Activated naive CD8-positive, alpha-beta T cell treated with anti-CD3 and anti-CD28 coated beads, Interleukin-2, amount 10 ng/mL, durations not matched to agents 7 days and 5 days (primary cell): ENCODE measurements at places on chromosomes 7 and 10. TPM values are rescaled to one million over a fixed set of nuclear protein-coding genes. Genes with fewer than 3 reads are reported as not detected.
A peak's percentile ranks its signal among the peaks of the same experiment; 100 is the strongest.

The WNT8B gene
- 0.91 TPM for total RNA-seq

The GFRA1 gene
- not detected for total RNA-seq

The VSIR gene
- total RNA-seq: 124 TPM

The RBP3 gene
- total RNA-seq: not detected

The LIPM gene
- total RNA-seq: not detected

The LGI1 gene
- not detected for total RNA-seq

- no peaks in the 10 kb centered on the region for H3K36me3 ChIP-seq
- no peak for DNase-seq
- H3K4me3 ChIP-seq: no peak overlapping the region
These were observed 162.0 kb upstream of the HABP2 start for GRCh38 chr10:113390896-113391295.

GRCh38 chr7:129332254-129333035, 101.8 kb upstream of the STRIP2 start:
- no peak overlapping the region for H3K4me3 ChIP-seq
- H3K27ac ChIP-seq: no peak overlapping the region
- no peaks in the 10 kb centered on the region for H3K36me3 ChIP-seq
- H3K27me3 ChIP-seq: no peaks in the 10 kb centered on the region
- no peaks in the 10 kb centered on the region for H3K4me1 ChIP-seq

DNA sequence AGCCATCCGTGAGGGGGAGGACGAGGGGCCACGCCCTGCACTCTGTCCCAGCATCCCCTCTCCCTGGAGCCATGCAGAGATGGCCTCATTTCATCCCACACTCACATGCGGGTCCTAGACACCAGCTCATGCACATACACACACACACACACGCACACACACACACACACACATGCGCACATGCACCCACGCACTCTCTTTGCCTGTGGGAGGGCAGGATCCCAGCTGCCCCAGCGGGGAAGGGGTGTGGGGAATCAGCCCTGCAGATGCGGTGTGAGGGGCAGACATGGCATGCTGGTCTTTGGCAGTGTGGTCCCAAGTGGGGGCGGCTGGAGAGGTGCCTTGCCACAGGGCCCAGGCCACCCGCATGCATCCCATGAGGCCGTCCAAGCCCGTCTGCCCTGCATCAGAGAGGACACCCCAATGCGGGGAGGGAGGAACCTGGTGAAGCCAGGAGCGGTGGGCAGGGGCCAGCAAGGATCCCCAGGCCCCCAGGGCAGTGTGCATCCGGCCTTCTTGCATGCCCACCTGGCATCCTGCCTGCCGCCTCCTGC, 68.1 kb downstream of the LHPP start:
- peaks cover 4% of the 10 kb centered on the region for H3K4me1 ChIP-seq
- no peak overlapping the region for H3K4me3 ChIP-seq
- H3K27ac ChIP-seq: no peak overlapping the region
- H3K27me3 ChIP-seq: no peaks in the 10 kb centered on the region
- H3K36me3 ChIP-seq: no peaks in the 10 kb centered on the region
- DNase-seq: no peak

DNA sequence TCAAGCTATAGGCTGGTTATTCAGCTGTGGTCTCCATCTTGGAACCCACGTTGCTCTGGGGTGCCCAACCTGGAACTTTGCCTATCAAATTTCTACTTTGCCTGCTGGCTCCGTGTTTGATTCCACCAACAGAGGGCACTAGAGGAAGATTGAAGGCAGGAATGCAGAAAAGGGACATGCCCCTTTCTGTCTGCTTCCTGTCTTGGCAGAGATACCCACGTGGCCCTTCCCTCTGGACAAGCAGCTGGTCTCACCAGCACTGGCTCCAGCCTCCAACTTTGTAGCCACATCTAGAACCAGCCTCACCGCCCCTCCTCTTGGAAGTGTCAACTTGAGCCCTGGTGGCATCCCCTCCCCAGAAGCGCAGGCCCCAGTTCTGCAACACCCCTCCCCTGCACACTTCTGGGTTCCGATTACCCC, 52.1 kb upstream of the ZNF438 start:
- H3K27me3 ChIP-seq: peaks cover 3% of the 10 kb centered on the region
- H3K36me3 ChIP-seq: no peaks in the 10 kb centered on the region
- no peak overlapping the region for H3K4me3 ChIP-seq
- peak; percentile 46 for DNase-seq
- H3K4me1 ChIP-seq: peaks cover 8% of the 10 kb centered on the region
- H3K27ac ChIP-seq: no peak overlapping the region

GRCh38 chr10:27709304-27709703, 36.3 kb downstream of the MKX start:
- no peak overlapping the region for H3K27ac ChIP-seq
- no peaks in the 10 kb centered on the region for H3K36me3 ChIP-seq
- DNase-seq: no peak
- peaks cover 2% of the 10 kb centered on the region for H3K27me3 ChIP-seq
- H3K4me1 ChIP-seq: peaks cover 2% of the 10 kb centered on the region

DNA sequence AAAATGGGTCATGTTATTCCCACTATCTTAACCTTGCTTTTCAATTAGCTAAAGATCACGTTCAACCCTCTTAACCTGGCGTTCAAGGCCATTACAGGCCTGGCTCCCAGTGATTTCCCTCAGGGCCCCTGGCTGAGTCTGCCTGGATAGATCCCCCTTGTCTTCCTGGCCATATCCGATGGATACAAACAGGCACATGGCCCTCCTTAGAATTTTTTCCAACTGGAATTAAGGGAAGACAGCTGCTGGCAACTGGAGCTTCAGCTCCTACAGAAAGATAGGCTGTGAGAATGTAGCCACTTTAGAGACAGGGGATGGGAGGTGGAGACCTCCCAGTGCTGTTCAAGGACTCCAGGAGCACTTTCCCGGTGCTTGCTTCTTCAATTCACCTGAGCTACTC, 63.1 kb upstream of the ITGA8 start:
- no peaks in the 10 kb centered on the region for H3K4me1 ChIP-seq
- H3K4me3 ChIP-seq: no peak overlapping the region
- DNase-seq: no peak
- no peaks in the 10 kb centered on the region for H3K27me3 ChIP-seq
- no peak overlapping the region for H3K27ac ChIP-seq
- peaks cover 49% of the 10 kb centered on the region for H3K36me3 ChIP-seq

- DNase-seq: no peak
- H3K36me3 ChIP-seq: no peaks in the 10 kb centered on the region
- no peaks in the 10 kb centered on the region for H3K27me3 ChIP-seq
- H3K4me1 ChIP-seq: peaks cover 33% of the 10 kb centered on the region
- H3K4me3 ChIP-seq: no peak overlapping the region
These were observed 20.2 kb upstream of the PPIF start for GRCh38 chr10:79327090-79327457.

- DNase-seq: no peak
- peaks cover 12% of the 10 kb centered on the region for H3K27me3 ChIP-seq
- no peaks in the 10 kb centered on the region for H3K36me3 ChIP-seq
- no peak overlapping the region for H3K4me3 ChIP-seq
These were observed 6.4 kb upstream of the CYTH3 start for GRCh38 chr7:6278749-6279310.

DNA sequence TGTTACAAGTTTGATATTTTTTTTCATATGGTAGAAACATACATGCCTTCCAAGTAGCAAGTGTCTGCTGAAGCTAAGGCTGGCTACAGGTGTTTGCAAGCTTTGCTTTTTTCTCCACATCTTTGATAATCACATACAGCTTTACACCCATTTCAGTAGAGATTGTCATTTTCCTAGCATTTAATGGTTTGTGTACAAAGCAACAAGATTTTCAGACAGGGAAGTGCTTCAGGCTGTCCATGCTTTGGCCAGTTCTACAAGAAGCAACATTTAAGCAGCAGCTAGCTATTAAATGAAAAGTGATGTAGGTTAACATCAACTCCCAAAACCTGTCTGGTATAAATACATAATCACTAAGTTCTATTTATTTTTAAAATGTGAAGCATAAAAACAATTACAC, 2.3 kb downstream of the HDAC9 start:
- H3K27ac ChIP-seq: no peak overlapping the region
- no peak for DNase-seq
- H3K36me3 ChIP-seq: no peaks in the 10 kb centered on the region
- no peak overlapping the region for H3K4me3 ChIP-seq
- H3K27me3 ChIP-seq: no peaks in the 10 kb centered on the region
- peaks cover 3% of the 10 kb centered on the region for H3K4me1 ChIP-seq

DNA sequence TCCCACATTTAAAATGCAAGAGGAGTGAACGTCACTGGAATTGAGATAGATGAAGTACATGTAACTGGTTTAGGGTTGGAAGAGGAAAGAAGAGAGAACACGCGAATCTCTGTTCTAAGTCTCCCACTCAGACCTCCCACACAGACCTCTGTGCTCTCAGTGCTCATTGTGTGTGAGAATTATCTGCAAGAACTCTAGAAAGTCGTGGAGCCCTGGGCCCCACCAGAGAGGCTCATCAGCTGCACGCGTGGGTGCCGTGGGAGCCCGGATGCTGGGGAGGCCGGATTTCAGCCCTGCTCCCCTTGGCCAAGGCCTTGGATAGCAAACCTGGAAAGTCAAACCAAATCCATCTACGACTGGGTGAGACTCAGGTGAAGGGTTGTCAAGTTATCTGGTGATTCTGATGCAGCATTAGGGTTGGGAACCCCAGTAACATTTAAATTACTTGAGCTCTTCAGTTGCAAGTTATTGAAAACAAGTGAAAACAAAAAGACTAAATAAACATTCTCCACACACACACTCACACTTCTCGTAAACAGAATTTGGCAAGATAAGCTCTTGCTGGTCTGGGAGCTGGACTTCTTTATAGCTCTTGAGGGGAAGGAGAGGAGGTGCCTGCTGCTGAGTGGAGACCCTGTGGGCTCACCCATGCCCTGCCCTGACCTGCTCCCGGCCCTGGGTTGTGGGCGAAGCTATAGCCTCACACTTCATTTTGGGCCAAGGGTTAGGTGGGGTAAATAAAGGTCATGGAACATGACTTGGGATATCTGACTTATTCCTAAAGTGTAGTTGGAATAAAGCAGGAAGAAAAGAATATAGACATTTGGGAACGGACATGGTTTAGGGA, 250.3 kb downstream of the ADARB2 start:
- H3K4me3 ChIP-seq: no peak overlapping the region
- H3K27ac ChIP-seq: no peak overlapping the region
- no peaks in the 10 kb centered on the region for H3K4me1 ChIP-seq
- H3K27me3 ChIP-seq: peaks cover 4% of the 10 kb centered on the region

GRCh38 chr7:151429560-151430331, 10.2 kb downstream of the CRYGN start:
- no peaks in the 10 kb centered on the region for H3K36me3 ChIP-seq
- peak overlapping the region; percentile 83 for H3K27ac ChIP-seq
- H3K4me1 ChIP-seq: peaks cover 39% of the 10 kb centered on the region
- H3K4me3 ChIP-seq: peak overlapping the region; percentile 60
- peaks cover 5% of the 10 kb centered on the region for H3K27me3 ChIP-seq

GRCh38 chr7:102021841-102022618, 204.6 kb downstream of the CUX1 start:
- no peak overlapping the region for H3K27ac ChIP-seq
- H3K27me3 ChIP-seq: no peaks in the 10 kb centered on the region
- H3K4me3 ChIP-seq: no peak overlapping the region
- no peaks in the 10 kb centered on the region for H3K36me3 ChIP-seq

DNA sequence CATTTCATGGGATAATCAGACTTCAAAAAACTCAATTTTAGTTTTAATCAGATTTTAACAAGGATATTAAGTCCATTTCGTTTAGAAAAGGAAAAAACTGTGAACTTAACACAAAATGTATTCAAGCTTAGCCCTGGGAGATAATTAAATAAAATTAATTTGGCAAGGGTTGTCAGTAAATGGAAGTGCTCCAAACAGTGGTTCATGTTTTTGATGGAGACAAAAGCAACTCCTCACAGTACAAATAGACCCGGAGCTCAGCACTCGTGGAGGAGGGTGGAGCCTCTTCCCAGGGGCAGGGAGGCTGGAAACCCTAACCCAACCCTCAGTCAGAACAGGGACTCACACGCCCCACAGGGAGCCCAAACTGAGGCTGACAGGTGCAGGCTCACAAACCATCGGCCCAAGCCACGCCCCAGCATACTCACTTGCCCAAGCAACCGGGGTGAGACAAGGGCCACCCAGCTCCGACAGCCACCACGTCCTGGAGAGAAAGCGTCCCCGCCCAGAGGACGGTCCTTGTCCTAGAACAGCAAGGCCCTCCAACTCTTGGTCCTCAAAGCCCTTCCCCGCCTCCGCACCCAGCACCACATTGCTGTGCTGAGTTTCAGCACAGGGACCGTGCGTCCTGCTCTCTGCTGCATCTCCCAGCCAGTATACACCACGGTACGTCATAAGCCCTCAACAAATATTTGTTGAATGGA, 39.8 kb downstream of the MAD1L1 start:
- no peak overlapping the region for H3K4me3 ChIP-seq
- peaks cover 38% of the 10 kb centered on the region for H3K36me3 ChIP-seq
- H3K4me1 ChIP-seq: peaks cover 5% of the 10 kb centered on the region
- H3K27ac ChIP-seq: no peak overlapping the region
- DNase-seq: no peak
- no peaks in the 10 kb centered on the region for H3K27me3 ChIP-seq

DNA sequence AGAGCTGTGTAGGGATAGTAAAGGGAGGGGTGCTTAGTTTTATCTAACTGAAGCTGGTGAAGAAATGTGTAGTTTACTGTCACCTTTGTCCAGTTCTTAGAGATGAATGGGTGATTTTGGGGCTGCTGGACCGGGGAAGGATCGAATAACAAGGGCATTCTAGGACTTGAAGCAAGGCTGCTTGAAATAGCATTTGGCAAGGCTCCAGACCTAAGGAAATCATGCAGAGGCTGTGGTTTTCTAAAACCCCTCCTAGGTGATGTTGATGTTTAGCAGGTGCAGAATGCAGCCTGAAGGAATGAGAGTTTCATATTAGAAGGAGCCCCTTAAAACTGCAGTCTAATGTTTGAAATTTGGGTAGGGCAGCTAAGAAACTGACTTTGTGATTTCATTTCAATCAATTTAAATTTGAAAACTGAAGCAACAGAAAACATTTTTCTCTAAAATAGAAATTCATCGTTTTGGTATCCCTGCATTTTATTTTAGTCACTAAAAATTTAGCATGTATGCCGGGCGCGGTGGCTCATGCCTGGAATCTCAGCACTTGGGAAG, 68.5 kb downstream of the TET1 start:
- no peak overlapping the region for H3K4me3 ChIP-seq
- peaks cover 22% of the 10 kb centered on the region for H3K4me1 ChIP-seq
- H3K27me3 ChIP-seq: no peaks in the 10 kb centered on the region
- peak overlapping the region; percentile 14 for H3K27ac ChIP-seq

GRCh38 chr7:30474893-30475292, 3.7 kb downstream of the NOD1 start:
- peaks cover 38% of the 10 kb centered on the region for H3K36me3 ChIP-seq
- no peak for DNase-seq
- no peak overlapping the region for H3K27ac ChIP-seq
- H3K4me1 ChIP-seq: peaks cover 75% of the 10 kb centered on the region
- H3K4me3 ChIP-seq: no peak overlapping the region

- H3K4me3 ChIP-seq: peak overlapping the region; percentile 72
- H3K27ac ChIP-seq: peak overlapping the region; percentile 24
- peaks cover 5% of the 10 kb centered on the region for H3K36me3 ChIP-seq
- peaks cover 7% of the 10 kb centered on the region for H3K27me3 ChIP-seq
These were observed 1.1 kb upstream of the FAM53B start for GRCh38 chr10:124745252-124745651.

- DNase-seq: no peak
- H3K4me3 ChIP-seq: no peak overlapping the region
- H3K4me1 ChIP-seq: peaks cover 2% of the 10 kb centered on the region
- H3K36me3 ChIP-seq: no peaks in the 10 kb centered on the region
- H3K27me3 ChIP-seq: peaks cover 8% of the 10 kb centered on the region
- no peak overlapping the region for H3K27ac ChIP-seq
These were observed 30.0 kb upstream of the MSRB2 start for GRCh38 chr10:23065181-23065948.
